ENCODE measurements at places on chromosomes 6 and 20.
A peak's percentile ranks its signal among the peaks of the same experiment; 100 is the strongest.

DNA sequence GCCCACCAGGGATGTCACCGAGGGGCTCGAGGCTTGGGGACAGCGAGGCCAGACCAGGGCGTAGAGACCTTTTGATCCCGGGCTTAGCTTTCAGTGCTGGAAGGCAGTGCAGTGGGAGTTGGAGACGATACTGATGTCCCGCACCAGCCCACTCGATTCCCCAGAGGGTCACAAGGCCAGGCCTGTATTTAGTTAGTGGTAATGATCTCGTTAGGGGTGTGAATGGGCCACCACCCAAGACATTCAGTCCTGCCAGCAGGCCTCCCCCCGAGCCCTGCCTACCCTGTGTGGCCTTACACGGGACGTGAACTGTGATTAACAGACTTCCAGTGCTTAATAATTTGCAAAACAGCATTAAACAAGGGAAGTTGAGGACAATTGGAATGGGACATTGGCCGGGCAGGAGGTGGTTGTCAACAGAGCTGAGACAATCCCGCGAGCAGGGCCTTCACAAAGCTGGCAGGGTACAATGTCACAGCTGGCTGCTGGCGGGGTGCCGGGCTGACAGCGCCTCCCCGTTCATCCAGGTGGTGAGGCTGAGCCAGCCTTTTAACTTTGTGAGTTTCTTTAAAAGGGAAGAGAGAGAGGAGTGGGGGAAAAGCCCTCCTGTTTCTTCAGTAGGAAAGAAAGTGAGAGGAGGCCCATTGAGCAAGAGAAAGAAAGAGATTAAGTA is 175.3 kb upstream of the RALGAPA2 start:
- no peak for DNase-seq

GRCh38 chr6:25384234-25384633 is 105.1 kb downstream of the CARMIL1 start:
- no peak for DNase-seq

GRCh38 chr6:141735126-141735525 is 397.6 kb upstream of the GJE1 start:
- no peak for DNase-seq

DNA sequence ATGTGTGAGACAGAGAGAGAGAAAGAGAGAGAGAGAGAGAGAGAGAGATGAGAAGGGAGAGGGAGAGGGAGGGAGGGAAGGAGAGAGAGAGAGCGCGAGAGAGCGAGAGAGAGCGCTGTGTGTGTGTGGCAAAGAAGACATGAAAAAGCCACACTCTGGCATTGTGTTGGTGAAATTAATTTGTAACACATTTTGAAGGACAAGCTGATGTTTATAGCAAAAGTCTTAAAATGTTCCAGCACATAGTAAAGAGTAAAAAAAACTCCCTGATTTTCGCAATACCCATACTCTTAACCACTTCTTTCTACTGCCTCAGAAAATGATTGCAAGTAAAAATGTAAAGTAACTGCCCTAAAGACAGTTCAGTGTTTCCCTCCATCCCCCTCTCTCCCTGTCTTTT is 56.7 kb downstream of the SLC22A1 start:
- no peak for DNase-seq

DNA sequence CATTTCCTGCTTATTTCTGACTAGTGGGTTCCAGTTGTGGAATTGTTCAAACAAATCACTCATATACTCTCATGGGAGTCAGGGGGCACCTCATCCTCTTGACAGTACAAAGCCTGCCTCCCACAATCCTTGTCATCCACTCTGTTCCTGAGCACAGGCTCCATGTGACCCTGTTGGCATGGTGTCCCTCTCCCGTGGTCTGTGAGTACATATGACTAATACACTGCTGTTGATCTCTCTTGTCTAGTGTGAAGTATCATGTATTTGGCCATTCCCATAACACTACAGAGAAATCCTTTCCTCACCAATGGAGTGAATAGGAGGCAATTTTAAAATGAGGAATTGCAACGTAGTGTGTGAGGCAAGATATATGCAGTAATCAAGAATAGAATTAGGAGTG is 185.3 kb downstream of the OGFRL1 start:
- DNase-seq: no peak

- DNase-seq: no peak
These were observed 65.3 kb downstream of the AIG1 start for GRCh38 chr6:143125864-143126573.

DNA sequence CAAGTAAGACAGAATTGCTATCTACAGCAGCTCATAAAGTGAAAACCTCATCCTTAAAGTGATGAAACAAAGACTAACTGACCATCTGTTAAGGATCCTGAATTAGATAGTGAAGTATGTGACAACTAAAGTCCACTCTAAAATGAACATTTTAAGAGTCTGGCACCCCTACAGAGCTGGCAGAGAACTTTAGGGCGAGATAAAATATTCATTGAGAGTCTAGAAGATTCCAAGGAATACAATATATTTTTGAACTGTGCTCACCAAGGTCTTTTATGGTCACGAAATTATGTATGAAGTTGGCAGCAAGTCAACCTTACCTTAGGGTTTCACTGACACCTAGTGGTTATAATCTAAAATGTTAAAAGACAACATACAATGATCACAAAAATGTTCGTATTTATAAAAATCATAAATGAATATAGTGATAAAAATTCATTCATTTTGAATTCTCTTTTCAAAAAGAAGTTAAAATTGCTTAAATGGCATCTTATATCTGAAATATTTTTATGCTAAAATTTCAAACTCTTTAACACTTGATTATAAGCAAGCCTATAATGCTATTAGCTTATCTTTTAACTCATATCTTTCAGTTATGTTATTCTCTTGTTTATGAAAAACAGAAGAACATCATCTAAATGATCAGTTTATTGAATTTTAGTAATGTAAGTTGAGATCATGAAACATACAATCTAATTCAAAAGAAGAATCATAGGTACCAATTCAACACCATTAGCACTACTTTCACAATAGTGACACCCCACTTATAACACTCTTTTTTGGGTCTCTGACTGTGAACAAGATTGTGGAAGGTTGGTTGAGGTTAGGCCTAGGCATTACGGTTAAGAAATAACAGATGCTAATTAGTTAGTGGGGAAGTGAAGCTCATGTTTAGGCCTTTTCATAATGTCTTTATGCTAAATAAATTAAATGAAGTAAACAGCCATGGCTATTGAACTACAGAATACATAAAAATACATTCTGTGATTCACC is 27.5 kb downstream of the RSPH3 start:
- no peak for DNase-seq

- no peak for DNase-seq
These were observed 16.8 kb downstream of the TREM1 start for GRCh38 chr6:41269716-41270115.

- DNase-seq: peak; percentile 58
These were observed 14.9 kb downstream of the SH3BGRL2 start for GRCh38 chr6:79646006-79646405.

GRCh38 chr20:59985864-59986263 is 27.6 kb downstream of the CDH26 start:
- no peak for DNase-seq

GRCh38 chr20:11686820-11687543 is 230.7 kb upstream of the BTBD3 start:
- DNase-seq: no peak

DNA sequence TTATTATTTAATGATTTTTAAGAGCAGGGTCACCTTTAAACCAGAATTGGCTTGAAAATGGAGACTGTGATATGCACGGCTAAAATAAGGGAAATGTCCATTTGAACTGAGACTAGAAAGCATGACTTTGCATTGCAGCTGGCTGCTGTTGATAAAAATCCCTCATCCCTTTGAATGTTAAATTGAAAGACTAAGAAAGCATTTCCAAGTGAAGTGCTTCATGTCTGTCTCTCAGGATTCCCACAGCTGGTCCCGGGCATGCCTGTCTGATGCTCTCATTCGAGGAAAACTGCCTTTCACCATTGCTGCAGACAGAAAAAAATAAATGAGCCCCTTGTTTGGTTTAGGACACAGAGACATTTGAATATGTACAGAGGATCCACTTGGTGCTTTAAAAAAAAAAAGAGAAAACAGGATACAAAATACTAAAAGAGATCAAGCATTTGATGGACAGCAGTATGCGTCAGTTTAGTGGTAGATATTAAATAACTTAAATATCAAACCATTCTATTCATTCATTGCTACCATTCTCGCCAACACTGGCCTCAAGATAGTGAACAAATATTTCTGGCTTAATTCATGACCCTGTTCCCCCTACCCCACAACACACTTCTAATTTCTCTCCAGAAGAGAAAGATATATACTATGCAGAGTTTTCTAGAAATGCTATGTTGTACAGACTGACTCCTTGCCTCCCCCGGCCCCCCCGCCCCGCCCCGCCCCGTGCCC is 55.0 kb downstream of the TBC1D7 start:
- no peak for DNase-seq

GRCh38 chr6:28914941-28915340 is 8.8 kb downstream of the TRIM27 start:
- no peak for DNase-seq

DNA sequence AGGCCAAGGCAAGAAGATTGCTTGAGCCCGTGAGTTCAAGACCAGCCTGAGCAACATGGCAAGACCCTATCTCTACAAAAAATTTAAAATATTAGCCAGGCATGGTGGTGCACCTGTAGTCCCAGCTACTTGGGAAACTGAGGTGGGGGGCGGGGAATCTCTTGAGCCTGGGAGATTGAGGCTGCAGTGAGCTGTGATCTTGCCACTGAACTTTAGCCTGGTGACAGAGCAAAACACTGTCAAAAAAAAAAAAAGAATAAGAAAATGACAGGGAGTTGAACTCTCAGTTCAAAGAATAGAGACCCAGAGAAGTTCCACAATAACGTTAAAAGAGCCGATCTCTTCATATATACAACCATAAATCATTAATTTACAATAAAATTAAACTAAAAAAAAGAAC is 24.8 kb upstream of the AMD1 start:
- no peak for DNase-seq

GRCh38 chr6:73747289-73747688 is 51.3 kb downstream of the CD109 start:
- no peak for DNase-seq

DNA sequence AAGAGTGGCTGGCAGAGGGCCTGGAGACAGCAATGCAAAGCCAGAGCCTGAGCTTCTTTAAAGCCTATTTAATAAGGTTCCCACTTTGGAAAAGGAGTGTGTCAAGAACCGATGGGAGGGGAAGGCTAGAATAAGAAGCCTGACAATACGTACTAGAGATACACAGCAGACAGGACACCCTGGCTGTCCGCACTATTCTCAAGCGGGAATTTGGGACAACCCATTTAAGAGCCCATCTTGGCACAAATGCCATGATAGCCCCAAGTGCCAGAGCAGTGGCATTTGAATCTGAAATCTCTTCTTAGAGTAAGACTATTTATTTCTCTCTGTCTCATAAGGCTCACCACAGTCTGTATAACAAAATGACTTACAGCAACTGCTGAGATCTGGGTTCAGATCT is 3.1 kb downstream of the GMDS start:
- DNase-seq: no peak

- no peak for DNase-seq
These were observed 74.6 kb downstream of the PHACTR3 start for GRCh38 chr20:59678951-59679350.

Data from CD4-positive, alpha-beta T cell treated with Interleukin-6 for 4 hours (primary cell).